ENCODE measurements at places on chromosomes 5 and 9.

GRCh38 chr5:177364159-177364962, 6.6 kb downstream of the RGS14 start:
- peak; percentile 80 for DNase-seq

- DNase-seq = no peak
Measured at GRCh38 chr5:122523776-122524175, 211.7 kb downstream of the SNCAIP start.

GRCh38 chr9:113570749-113571711, 107.5 kb downstream of the RGS3 start:
- no peak for DNase-seq

- DNase-seq = no peak
Measured at GRCh38 chr5:137734962-137735554, 831 bp downstream of the KLHL3 start.

DNA sequence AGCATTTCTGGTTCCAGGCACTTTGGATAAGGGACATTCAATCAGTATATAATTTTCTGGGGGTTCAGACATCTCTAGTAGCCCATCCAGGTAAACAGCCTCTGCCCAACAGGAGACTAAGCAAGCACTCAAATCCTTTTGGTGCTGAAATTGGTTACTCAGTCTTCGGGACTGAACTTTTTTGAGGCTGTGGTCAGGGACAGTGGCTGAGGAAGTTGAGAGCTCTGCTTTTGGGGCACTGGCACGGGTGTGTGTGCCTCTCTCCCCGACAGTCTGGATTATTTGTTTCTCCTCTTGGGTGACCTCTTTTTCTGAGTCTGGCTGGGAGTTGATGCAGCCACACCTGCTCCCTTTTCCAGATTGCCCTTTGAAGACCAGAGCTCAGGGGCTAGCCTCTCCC, 47.6 kb downstream of the ACER2 start:
- no peak for DNase-seq

DNA sequence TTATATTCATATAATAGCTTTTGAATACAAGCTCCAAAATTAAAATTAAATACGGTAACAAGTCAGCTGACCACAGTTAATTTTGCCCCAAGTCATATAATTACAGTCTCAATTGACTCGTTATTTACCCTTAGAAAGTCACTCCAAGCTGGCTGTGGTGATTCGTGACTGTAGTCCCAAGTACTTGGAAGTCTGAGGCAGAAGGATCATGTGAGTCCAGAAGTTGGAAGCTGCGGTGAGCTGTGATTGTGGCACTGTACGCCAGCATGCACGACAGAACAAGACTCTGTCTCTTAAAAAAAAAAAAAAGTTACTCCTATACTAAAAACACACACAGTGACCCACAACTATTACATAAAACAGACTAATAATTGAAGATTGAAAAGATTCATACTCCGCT, 31.6 kb upstream of the DTWD2 start:
- no peak for DNase-seq

GRCh38 chr5:172802112-172802511, 31.1 kb upstream of the DUSP1 start:
- DNase-seq = no peak

- no peak for DNase-seq
Measured at GRCh38 chr5:81268521-81269196, 32.7 kb upstream of the ZCCHC9 start.

GRCh38 chr5:73722231-73722630, 96.2 kb downstream of the ARHGEF28 start:
- no peak for DNase-seq

GRCh38 chr5:14870337-14871213, 1.0 kb downstream of the ANKH start:
- DNase-seq = no peak

DNA sequence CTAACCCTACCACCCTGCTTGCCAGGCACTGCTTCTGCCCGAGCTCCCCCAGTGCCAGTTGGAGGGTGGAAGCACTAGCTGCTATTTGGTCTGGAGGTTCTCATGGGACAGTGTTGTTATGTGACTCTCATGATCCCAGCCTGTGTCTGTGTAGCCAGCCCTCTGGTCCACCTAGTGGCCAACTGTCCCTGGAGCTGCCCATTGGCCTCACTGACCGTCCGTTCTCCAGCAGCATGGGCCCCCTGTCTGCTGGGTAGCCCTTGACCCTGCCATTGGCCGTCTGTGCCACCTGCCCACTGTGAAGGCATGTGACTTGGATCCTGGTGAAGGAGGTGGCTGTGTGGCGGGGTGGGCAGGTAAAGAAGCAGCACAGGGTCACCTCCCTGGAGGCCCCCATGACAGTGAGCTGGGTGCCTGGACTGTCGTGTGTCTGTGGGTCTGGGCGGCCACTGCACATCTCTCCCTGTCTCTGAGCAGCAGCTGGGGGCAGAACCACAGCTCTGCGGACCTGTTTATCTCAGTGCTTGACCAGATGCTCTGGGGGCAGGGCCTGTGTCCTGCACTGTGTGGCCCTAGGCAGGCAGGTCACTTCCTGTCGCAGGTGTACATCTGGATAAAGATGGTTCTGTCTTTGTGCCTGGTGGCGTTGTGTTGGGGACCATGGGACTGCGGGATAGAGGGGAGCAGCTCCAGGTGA, 11.4 kb downstream of the PHF2 start:
- no peak for DNase-seq

- DNase-seq = peak; percentile 67
Measured at GRCh38 chr9:68705531-68706362, 707 bp downstream of the PIP5K1B start.

GRCh38 chr9:113992994-113993393, 85.1 kb downstream of the AMBP start:
- no peak for DNase-seq

- no peak for DNase-seq
Measured at GRCh38 chr5:83547161-83547560, 75.6 kb downstream of the VCAN start.

- no peak for DNase-seq
Measured at GRCh38 chr5:16384222-16384621, 81.4 kb downstream of the ZNF622 start.

DNA sequence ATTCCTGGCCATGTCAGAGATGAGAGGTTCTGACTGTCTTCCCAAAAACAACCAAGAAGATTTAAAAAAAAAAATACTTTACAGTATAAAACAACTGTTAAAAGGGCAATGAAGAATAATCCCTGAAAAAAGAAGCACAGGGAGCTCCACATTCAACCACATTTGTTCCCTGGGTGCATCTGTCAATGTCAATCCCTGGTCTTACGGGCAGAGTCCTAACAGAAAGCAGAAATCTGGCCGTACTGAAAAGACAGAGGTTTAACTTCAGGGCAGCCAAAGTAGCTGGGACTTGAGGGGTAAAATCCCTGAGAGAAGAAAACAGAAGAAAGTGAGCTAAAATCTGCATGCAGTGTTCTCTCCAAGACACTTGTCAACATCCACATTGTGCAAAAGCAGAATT, 76.6 kb downstream of the RICTOR start:
- no peak for DNase-seq

DNA sequence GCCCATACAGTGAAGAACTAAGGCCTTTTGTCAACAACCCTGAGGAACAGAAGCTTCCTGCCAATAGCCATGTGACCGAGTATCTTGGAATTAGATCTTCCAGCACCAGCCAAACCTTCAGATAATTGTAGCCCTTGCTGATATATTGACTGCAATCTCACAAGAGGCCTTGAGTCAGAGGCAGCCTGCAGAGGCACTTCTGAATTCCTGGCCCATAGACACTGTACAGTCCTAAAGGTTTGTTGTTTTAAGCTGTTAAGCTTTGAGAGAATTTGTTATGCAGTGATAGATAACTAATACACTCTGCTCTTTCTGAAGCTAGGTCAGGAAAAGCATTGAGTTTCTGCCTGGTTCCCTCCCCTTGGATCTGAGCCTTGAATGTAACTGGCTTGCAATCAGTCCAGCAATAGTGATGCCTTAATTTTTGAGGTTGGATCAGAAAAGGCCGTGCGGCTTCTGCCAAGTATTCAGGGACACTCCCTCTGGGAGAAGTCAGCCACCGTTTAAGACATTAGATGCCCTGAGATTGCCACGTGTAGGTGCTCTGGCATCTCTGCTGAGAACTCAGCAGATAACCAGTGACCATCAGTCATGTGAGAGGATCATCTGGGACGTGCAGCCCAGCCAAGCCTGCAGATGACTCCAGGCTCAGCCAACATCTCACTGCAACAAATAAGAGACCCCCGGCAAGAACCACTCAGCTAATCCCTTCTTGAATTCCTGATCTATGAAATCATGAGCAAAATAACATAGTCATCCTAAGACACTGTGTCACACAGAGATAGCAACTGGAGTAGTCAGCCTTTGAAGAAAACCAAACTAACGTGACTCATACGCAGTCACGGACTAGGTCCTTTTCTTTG, 126.8 kb upstream of the STC2 start:
- DNase-seq = no peak

GRCh38 chr5:33850100-33850594, 41.6 kb downstream of the ADAMTS12 start:
- DNase-seq = peak; percentile 74

GRCh38 chr5:172602783-172603231, 38.3 kb upstream of the NEURL1B start:
- DNase-seq = no peak

- no peak for DNase-seq
Measured at GRCh38 chr5:146667633-146668272, 151.8 kb upstream of the GPR151 start.

GRCh38 chr5:179919487-179920060, 11.9 kb upstream of the TBC1D9B start:
- no peak for DNase-seq

- DNase-seq = no peak
Measured at GRCh38 chr9:5113994-5114748, 71.3 kb downstream of the INSL6 start.

DNA sequence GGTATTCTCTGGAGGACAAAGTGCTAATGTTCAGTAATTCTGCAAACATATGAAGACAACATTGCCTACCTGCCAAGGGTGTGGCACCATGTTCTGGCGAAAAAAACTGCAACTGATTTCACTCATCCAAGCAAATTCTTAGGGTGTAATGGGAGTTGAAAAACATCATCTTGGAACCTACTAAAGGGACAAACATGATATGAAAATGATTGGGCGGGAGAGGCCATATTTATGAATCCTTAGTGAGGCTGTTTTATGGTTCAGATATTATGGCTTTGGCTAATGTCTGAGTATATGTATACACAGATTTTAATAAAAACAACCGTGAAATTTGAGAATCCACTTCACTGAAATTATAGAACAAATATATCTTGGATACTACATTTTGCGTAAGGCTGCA, 225.7 kb downstream of the ARL15 start:
- no peak for DNase-seq

- DNase-seq = no peak
Measured at GRCh38 chr5:59357381-59357977, 536.0 kb downstream of the PDE4D start.

- no peak for DNase-seq
Measured at GRCh38 chr5:1199649-1200494, 1.5 kb upstream of the SLC6A19 start.

DNA sequence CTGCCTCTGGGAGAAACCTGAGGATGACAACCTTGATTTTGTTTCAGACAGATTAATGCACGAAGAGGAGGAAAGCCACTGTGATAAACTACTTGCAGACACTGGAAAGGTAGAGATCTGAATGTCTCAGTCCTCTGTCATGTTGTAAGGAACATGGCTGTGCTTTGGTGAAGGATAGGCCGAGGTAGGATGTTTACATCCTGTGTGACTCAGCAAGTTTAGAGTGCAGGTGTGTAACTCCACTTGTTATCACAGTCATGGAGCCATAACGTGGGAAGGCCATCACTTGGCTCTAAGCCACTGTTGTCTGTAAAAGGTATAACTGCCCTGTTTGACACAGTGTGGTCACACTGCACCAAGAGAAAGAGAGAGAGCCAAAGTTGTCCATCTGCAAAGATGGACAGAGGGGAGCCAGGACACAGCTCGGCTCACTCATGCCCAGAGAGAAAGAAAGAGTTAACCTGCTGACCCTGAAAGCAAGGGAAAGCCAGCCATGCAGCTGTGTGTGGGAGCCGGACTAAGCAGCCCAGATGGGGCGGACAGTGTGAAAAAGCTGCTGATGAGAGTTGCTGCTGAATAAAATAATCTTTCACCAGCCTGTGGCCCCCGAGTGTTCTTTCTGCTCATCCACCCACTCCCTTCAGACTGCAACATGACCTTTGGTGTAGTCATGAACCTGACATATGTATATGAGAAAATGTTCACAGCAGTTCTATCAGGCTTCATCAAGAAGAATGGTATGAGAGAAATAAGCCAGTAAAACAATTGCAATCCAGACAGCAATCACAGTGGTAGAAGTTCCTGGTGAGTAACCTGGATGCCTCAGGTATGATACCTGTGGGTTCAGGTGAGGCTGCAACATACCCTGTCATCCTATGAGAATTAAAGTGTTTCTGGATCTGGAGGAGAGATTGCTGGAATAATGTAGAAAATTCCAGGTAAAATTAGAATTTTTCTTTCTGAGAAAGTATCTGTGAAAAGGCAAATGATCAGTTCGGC, 115.9 kb downstream of the TARS1 start:
- no peak for DNase-seq

- DNase-seq = no peak
Measured at GRCh38 chr5:159456261-159456660, 126.0 kb upstream of the IL12B start.

- DNase-seq = peak; percentile 31
Measured at GRCh38 chr9:33719581-33720374, 75.6 kb upstream of the PRSS3 start.

GRCh38 chr9:113219969-113220368, 1.1 kb downstream of the FKBP15 start:
- DNase-seq = peak; percentile 43

DNA sequence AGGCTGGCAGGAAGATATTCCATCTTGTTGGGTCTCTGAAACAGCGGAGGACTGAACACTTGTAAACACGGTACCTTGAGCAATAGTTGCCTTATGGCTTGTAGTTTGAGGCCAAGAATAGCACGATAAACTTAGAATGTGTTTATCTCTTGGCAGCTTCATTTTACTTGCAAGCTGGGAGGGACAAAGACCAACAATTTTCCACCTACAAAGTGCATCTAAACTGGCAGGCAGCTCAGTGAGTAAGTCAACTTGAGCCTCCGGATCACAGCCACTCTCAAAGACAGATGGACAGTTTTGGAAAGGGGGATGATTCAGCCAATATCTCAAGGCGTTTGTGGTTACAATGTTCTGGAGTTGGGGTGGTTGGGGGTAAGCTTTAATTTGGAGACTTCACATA, 652.6 kb downstream of the CETN3 start:
- DNase-seq = no peak

DNA sequence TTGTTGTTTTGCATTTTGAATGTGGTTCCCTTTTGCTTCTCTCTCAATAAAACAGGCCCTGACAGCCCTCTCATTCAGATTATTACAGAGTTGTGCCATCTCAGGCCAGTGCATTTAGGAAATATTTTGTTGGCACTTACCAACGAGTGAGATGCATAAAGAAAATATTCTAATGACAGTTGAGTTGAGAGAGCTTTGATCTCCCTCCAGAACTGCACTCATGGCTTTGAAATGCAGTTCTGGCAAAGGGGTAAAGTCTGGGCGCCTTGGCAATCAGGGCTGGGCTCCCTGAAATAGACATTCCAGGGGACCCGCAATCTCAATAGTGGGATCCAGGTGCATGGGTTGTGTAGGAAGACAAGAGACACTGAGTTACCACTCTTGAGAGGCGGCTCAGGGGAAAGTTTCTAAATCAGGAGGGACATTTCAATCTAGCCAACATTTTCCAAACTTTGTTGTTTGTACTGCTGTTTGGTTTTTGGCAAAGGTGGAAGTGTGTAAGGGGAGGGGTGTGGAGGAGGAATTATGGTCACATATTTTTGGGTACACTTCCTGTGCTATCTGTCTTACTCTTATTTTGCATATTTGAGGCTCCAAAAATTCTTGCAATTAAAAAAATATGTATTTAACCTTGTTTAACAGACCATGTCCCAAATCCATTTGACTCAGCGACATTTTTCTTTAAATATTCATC, 48.8 kb downstream of the PAPPA start:
- no peak for DNase-seq

Measured in GM20000 (cell line).